ENCODE measurements at places on chromosomes 12 and 14.

GRCh38 chr12:50776749-50777728 is 13.1 kb downstream of the ATF1 start:
- no peak for DNase-seq

DNA sequence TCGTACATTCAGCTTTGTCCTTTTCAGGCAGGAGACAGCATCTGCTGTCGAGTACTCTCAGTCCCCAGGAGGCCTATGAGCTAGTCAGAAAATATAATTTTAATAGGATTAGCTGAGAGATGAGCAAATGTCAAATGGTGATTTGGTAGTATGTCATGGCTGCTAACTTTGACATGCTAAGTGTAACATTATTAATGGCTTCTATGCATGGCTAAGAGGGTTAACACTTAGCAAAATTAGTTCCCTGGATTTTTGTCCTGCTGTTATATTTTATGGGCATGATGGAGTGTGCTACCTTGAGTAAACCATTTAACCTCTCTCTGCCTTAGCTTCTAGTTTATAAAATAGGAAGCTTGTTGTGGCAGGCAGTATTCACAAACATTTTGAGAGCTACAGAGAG is 2.9 kb upstream of the PCNX1 start:
- DNase-seq, result no peak

- DNase-seq, result no peak
These were observed 29.5 kb upstream of the MAP1LC3B2 start for GRCh38 chr12:116529686-116530085.

- peak; percentile 47 for DNase-seq
These were observed 279.3 kb downstream of the EGLN3 start for GRCh38 chr14:33671556-33671955.

- no peak for DNase-seq
These were observed 469.6 kb downstream of the RGS6 start for GRCh38 chr14:72401632-72402376.

DNA sequence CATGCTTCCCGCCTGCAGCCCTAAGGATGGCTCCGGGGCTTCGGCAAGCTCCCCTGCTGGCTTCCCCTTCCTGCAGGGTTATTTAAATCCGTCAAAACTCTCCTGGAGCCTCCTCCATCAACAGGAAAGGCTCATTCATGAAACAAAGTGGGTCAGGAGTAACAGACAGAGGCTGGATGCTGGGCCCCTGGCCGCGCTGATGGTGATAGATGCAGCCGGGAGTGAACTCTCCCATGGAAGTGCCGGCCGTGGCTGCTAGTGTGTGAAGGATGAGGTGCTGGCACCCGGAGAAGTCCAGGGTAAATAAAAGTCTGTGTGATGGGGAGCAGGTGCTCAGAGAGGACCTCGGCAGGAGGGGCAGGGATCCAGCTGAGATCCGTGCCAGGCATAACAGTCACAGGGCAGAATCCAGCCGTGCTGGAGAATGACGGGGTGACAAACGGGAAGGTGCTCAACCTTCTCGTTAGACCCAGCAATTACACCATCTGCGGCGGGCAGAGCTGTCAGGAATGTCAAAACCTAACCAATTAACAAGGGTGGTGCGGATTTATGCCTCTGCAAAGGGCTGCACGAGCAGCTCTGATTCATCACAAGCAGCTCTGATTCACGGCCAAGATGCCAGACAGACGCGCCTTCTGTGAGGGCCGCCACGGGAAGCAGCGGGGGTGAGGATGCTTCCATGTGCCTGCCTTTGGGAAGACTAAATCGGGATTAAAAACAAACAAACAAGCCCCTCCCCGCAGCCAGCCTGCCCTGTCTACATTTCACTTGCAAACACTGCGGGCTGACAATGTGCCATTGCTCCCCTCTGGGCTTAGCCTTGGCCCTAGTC is 55.6 kb downstream of the SYNE3 start:
- DNase-seq, result peak; percentile 75

DNA sequence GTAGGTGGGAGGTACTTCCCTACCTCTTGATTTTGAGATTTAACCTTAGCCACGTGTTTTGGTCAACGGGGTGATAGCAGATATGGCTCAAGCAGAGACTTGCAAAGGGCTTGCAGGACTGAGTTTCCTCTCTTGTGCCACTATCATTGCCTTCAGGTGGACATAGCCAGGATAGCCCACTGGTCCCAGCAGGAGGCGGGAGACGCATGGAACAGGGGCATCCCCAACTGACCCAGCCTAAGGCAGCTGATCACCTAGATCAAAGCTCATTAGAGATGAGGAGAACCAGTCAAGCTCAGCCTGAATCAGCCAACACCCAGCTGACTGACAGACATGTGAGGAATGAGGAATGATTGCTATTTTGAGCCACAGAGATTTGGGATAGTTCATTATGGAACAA is 49.6 kb downstream of the CALM1 start:
- DNase-seq, result no peak

- no peak for DNase-seq
These were observed 39.4 kb upstream of the FUT8 start for GRCh38 chr14:65373016-65373670.

DNA sequence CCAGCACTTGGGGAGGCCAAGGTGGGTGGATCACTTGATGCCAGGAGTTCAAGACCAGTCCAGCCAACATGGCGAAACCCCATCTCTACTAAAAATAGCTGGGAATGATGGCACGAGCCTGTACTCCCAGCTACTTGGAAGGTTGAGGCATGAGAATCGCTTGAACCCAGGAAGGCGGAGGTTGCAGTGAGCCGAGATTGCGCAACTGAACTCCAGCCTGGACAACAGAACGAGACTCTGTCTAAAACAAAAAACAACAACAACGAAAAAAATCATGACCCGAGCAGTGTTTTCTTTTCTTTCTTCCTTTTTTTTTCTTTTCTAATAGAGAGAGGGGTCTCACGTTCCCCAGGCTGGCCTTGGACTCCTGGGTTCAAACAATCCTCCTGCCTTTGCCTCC is 3.5 kb upstream of the CSRNP2 start:
- no peak for DNase-seq

DNA sequence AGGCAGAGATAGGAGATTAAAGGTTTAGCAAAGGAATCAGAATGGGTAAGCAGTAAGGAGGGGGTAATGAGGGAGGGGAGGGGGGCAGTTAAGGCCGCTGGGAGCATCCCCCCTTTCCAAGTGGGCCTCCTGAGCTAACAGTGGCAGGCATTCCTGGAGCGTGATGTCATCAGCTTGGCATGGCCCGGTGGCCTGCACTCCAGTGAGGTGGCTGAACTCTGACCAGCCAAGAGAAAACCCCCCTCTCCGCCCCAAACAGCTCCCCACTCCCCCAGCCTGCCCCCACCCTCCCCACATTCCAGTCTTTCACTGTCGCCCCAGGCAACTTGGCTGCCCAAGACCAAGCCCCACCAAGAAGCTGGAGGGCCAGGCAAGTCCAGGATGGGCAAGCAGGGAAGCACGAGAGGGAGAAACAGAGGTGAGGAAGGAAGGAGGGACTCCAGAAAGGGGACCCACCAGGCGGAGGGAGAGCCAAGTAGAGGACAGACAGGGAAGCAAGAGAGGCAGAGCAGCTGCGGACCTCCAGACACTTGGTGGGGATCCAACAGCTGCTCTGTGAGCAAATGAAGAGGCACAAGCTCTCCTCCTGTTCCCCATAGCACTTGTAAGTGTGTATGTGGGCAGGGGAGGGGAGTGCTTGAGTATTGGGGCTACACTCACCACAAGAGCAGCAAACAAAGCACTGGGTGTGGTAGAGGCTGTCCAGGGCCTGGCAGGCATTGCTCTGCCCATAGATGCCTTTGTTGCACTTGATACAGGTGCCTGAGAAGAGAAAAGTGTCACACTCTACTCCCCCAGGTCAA is 4.5 kb downstream of the AJUBA start:
- peak; percentile 88 for DNase-seq

DNA sequence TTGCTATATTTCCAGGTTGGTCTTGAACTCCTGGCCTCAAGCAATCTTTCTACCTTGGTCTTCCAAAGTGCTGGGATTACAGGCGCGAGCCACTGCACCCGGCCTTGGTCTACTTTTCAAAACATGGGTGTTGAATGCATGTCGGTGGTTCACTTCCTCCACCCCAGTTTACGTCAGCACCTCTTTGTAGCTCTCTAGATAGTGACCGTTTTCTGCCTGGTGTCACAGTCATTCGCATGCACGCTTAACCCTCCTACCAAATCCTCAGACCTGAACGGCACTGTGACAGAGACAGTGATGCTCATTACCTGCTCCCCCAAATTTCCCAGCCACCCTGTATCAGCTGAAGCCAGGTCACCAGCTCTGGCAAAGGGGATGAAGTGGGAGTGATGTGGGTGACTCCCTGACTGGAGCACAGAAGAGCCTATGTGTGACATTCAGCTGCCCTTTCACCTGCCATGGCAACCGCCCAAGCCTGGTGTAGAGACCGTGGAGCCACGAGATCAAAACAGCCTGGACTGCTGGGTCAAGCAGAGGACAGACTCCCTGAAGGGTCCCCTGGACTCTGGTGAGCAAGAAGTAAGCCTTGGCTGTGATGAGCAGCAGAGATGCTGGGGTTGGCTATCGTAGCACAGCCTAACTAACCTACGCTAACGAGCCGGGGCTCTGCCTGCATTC is 66.2 kb upstream of the GPR68 start:
- no peak for DNase-seq

DNA sequence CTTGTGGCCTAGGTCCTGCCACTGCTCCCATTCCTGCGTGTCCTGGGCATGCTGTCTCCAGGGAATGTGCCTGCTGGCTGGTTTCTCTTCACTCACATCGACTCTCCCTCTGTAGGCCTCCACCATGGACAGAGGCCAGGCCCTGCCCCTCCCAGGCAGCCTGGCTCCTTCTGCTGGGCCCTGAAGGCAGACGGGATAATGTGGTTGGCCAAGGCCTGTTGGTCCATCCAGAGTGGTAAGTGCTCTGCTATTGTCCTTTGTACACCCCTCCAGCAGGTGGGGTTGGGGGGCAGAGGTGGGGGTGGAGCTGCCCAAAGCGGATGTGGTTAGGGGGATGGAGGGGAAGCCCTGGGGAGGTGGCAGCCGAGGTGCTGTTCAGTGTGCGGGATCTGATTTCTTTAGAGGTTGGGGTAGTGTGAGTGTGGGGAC is 9.5 kb upstream of the NR4A1 start:
- peak; percentile 41 for DNase-seq

- DNase-seq, result no peak
These were observed 3.6 kb upstream of the TMED2 start for GRCh38 chr12:123580772-123581171.

Measured in fibroblast of villous mesenchyme (primary cell).